ENCODE measurements at places on chromosomes 7 and 10.

DNA sequence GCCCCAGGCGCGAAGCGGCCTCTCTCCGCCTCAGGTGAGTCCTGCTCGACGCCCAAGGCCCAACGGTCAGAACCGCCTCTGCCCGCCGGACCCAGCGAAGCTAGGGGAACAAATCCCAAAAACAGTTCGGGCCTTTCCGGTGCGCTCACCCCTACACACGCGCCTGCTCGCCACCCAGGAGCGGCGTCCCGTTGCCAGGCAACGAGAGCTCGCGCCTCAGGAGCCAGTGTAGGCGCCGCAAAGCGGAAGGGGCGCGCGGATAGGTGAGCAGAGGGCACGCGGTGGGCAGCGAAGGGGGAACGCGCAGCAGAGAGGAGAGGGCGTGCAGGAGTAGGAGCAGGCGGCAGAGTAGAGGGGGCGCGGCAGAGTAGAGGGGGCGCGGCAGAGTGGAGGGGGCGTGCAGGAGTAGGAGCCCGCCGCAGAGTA is at the start of the genes DYDC1 and DYDC2:
TSS of gene DYDC1 (minus strand) at position 193 of the 426 bp plus-strand sequence. CDS start 4,154 bp downstream, outside the sequence.
TSS of gene DYDC2 (plus strand) at position 219 of the 426 bp plus-strand sequence. CDS start 5,663 bp downstream, outside the sequence.
- DNase-seq = peak; percentile 79

GRCh38 chr7:104758504-104758903 is 255.5 kb upstream of the KMT2E start:
- no peak for DNase-seq

GRCh38 chr10:87841186-87841585 is 22.1 kb downstream of the KLLN start:
- DNase-seq = no peak

GRCh38 chr10:29607576-29607975 is 27.2 kb downstream of the SVIL start:
- DNase-seq = no peak

DNA sequence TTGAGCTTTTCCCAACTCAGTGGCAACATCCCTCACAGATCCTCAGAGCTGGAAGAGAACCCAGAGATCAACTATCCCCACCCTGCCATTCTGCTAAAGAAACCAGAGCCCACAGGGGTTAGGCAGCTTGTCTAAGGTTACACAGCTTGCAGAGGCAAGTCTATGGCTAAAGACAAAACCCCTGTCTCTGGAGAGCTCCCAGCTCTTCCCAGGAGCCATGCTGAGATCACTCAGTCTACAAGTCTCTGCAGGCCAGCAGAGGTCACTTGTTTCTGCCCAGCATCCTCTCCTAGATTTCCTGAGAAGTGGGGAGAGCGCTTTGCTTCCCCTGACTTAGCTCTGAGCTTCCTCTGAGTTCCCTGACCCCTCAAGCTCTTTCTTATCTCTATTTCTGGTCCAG is 28.5 kb upstream of the LOXL4 start:
- no peak for DNase-seq

DNA sequence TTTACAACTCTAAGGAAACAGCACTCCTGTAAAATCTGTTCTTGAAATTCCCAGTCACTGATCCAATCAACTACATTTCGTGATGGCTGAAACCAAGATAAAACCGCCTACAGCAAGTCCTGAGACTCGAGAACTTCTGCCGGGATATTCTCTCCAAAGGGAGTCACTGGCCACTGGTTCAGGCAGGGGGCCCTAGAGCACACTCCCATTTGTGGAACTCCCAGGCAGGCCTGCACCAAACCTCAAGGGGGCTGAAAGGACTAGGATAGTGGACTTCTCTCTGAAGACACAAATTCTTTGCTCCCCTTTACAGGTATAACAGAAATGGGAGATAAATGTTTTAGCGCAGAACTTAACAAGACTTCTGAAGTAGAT is 16.3 kb downstream of the CYTH3 start:
- no peak for DNase-seq

- no peak for DNase-seq
Observed at GRCh38 chr7:4633012-4633411, 49.1 kb upstream of the FOXK1 start.

Data from NCI-H1092 (cell line).